Activated CD8-positive, alpha-beta memory T cell treated with anti-CD3 and anti-CD28 coated beads, Interleukin-2, amount 50 U/mL, for 4 hours (primary cell): ENCODE measurements at places on chromosomes 1 and 21.

DNA sequence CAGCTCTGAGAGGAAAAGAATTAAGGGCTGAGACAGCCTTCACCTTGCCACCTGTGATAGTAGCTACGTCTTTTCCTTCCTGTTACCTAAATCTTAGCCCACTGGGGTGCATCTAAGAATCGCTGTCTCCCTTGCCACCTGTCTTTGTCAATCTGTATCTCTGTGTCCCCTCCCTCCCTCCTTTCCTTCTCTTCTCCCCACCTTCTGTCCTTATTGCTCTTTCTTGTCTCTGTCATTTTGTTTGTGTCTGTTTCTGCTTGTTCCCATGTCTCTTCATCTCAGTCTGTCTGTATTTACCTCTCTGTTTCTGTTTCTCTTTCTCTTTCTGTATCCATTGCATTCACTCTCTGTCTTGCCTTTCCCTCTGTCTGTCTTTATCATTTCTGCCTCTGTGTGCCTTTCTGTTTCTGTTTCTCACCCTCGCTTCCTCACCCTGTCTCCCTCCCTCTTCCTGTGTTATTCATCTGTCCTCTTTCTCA, 30.2 kb downstream of the SLC22A15 start:
- DNase-seq, result no peak

DNA sequence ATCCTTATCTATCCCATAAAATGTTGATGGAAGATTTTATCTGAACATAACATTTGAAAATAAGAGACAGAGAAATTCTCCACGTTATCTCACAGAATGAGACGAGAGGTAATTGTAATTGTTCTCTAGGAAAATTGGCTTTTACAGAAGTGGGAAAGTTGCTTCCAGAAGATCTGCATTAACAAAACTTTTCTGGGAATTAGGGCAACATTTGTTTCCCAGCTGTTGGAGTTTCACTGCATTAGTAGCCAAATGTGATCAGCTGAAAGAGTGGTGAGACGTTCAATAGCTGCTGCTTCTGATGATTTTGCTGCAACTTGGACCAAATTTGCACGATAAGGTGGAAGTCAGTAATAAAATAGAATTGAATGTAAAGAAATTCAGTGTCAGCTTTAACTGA, 7.6 kb downstream of the CHODL start:
- no peak for DNase-seq

DNA sequence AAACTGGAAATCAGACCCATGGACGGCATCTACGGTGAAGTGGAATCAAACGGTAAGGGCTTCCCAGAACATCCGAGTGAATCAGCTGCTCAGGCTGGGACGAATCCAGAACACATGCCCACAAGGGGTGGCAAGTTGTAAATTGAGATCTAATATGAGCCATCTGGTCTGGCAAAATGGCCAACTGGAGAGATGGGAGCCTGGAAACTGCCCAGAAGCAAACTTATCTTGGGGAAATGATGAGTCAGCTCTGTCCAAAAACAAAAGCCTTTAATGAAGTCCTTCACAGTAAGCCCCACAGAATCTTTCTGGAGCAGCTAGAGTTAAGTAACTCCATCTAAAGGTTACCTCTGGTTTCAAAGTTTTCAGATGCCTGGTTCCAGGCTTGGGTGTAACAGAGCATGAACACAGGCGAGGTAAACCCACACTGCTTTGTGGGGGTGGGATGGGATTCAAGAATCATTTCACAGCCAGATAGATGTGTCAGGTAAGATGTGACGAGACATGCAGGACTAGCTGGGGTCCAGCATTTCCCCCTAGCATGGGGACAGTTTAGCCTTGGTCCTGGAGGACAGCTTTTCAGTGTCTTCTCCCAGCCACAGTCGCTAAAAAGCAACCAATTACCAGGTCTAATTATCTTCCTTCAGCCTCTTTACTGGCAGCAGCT, 10.5 kb upstream of the SRP9 start:
- DNase-seq, result no peak

GRCh38 chr1:20370698-20371097, 80.0 kb downstream of the VWA5B1 start:
- no peak for DNase-seq

DNA sequence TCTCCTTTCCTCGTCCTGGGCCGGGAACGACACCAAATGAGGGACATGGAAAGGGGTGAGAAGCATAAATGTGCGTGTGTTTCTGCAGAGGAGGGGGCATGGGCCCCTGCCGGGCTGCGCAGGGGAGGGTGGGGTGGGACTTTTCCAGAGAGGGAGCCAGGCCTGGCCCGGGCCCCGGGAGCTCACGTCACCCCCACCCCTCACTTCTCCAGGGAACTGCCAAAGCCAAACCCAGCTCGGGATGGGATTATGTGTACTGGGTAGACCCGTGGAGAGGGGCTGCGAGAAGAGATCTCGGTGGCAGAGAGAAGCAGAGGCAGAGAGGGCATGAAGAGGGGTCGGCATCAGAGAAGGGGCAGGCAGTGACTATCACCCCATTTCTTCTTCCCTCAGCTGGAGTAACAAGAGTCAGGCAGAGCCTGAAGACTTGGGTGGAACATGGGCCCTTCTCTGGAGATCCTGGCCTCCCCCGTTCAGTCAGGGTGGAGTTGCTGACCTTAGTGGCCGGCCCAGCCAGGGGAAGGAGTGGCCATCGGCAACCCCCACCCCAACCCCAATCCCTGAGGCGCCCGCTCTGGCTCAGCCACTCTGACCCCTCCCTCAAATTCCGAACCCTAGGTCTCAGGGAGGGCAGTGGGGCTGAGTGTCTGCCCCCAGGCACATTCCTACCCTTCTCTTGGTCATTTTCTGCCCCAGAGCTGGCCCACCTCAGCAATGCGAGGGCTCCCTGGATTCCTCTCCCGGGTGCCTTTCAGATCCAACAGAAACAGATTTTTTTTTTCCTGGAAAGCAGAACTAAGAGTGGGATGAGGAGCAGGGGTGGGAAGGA, 1.2 kb downstream of the ADAMTSL4 start:
- DNase-seq, result no peak

DNA sequence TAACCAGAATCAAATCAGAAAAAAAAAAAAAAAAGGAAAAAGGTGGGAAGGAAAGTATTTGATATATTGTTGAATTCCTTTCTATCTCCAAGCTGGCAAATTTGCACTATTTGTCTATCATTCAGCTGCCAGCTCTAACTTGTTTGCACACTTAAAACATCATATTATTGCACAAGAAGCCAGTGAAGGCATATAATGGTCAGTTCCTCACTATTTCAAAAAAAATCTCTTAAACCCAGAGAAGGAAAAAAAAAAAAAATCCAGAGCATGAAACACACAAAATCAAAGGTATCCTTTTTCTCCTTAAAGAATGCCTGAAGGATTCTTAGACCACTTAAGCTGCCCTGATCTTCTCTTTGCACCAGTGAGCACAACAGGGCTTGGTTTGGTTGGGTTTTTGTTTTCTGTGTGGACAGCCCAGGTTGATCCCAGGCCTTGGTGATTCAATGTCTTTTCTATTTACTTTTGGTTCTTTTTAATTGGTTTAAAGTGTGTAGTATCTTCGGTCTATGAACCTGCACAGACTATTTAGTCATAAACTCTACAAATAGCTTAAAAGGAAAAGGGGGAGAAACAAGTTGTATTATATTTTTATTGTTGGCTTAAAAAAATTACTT, 40.2 kb downstream of the DUSP10 start:
- no peak for DNase-seq

DNA sequence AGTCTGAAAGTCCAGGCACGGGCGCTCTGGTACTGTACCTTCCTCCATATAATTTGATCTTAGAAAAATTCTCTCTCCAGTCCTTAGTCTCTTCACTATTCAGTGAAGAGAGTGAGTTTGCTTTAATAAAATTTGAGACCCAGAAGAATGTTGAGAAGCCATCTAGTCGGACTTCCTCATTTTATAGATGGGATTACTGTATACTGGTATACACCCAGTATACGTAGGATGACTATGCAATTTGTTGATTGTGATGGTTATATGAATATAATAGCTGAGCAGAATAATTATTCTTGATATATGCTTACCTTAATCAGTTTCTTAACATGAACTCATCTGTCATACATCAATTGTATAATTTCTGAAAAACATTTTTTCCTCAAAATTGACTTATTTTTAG, 328.0 kb upstream of the B3GALT2 start:
- DNase-seq, result no peak

DNA sequence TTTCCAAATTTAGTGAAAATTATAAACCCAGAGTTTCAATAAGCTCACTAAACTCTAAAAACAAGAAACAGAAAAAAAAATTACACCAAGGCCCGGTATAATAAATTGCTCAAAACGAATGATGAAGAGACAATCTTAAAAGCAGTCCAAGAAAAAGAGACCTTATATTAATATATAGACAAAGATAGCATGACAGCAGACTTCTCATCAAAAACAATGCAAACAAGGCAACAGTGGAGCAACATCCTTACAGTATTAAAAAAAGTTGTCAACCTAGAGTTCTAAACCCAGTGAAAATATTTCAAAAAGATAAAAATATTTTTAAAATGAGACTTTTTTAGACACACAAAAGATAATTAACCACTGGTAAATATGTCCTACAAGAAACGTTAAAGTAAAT, 46.7 kb downstream of the KIFAP3 start:
- DNase-seq, result no peak

- no peak for DNase-seq
Observed at GRCh38 chr21:40706806-40707655, 139.9 kb downstream of the DSCAM start.

GRCh38 chr1:177950506-177950905, 19.4 kb downstream of the SEC16B start:
- no peak for DNase-seq

GRCh38 chr1:112371775-112372174, 24.2 kb upstream of the CTTNBP2NL start:
- DNase-seq, result no peak

- DNase-seq, result peak; percentile 68
Observed at GRCh38 chr1:17335821-17336710, 28.1 kb downstream of the PADI4 start.

- DNase-seq, result no peak
Observed at GRCh38 chr1:172246521-172247390, 173.7 kb upstream of the C1orf105 start.

GRCh38 chr1:175319912-175320230, 127.3 kb upstream of the KIAA0040 start:
- DNase-seq, result no peak

DNA sequence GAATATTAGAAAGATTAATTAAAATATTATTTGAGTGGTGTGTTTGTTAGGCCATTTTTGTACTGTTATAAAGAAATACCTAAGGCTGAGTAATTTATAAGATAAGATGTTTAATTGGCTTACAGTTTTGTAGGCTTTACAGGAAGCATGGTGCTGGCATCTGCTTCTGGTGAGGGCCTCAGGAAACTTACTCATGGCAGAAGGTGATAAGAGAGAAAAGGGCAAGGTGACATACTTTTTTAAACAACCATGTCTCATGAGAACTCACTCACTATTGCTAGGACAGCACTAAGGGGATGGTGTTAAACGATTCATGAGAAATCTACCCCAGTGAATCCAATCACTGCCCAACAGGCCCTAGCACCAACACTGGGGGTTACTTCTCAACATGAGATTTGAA, 56.7 kb upstream of the RGS21 start:
- DNase-seq, result no peak

DNA sequence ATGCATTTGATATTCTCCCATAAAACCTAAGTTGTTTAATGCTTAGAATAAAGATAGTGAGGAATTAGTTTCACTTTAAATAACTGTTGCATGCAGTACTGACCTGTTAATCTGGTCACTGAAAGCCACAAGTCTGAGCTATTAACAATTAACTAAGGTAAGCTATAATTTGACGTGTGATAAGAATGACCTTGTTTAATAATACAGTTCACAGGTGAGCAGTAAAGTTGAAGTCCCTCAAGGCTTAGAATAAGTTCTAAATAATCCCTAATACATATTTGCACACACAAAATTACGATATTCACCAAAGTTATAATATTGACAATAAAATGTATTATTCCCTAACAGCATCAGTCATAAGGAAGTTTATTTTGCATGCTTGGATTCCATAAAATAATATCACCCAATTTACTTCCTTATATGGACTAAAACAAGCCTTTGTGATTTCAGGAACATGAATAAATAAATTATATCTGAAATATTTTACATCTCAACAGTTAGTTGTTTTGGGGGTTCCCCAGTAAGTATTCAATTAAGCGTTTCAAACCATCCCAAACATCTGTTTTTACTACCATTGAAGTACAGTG, 70.6 kb upstream of the CHRM3 start:
- no peak for DNase-seq

- DNase-seq, result no peak
Observed at GRCh38 chr21:42921927-42922326, 3.5 kb downstream of the ERVH48-1 start.

DNA sequence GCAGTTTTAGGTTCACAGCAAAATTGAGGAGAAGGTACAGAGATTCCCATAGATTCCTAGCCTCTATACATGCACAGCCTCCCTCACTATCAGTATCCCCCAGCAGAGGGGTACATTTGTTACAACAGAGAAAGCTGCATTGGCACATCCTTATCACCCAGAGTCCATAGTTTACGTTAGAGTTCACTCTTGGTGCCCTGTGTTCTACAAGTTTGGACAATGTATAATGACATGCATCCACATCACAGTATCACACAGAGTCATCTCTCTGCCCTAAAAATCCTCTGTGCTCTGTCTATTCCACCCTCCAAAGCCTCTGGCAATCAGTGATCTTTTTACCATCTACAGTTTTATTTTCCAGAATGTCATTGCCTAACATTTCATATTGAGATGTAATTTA, 22.3 kb upstream of the RGS16 start:
- no peak for DNase-seq

GRCh38 chr1:203349773-203350524, 973 bp downstream of the FMOD start:
- DNase-seq, result no peak

DNA sequence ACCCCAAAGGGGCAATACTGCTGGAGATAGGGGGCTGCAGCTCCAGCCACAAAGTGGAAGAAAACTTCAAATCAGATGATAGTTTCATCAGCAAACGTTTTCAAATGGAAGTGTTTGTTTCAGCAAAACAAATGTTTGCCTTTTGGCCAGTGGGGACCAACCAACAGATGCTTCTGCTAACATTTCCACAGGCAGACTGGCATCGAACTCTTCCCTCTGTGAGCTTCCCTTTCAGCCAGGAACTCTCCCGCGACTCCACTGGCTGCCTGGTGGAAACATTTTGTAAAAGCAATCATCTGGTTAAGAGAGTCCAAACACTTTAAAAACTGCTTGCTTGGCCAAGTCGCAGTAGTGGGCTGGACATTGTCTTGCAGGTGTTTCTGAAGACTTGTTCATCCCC, 30.7 kb downstream of the CENPF start:
- DNase-seq, result no peak
